ENCODE measurements at places on chromosomes 5 and 9.

DNA sequence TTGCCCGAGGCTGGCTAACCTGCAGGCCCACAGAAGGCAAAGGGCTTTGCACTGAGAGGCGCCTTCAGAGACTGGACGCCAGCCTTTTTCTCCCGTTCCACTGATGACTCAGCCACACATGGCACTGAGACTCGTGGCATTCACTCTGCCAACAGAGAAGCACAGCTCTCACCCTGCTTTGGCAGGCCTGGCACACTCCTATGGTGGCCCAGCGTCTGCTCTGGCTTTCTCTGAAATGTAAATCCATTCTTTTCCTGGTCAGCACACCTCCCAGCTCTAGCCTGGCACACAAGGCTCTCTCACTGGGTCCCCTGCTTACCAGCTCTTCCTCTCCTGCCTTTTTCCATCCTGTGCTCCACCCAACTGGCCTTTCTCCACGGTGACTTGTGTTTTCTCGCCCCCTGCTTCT, 5.9 kb upstream of the MELK start:
- no peak for DNase-seq

DNA sequence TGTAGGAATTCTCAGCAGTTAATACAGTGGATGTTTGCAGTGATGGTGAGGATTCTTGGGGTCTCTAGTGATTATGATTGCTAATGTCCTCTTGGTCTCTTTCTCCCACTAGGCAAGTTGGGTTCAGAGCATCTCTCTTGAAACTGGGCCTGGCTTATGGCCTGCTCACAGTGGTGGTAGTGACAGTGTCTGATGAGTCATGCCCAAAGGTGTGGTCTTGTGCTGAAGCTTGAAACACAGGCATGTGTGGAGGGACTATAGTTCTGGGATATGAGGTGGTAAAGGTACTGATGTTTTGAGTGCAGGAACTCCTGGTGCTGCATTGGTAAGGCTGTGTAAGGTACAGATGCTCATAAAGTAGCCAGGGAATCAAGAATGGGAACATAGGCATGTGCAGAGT, 231.1 kb downstream of the FAM170A start:
- DNase-seq = no peak

DNA sequence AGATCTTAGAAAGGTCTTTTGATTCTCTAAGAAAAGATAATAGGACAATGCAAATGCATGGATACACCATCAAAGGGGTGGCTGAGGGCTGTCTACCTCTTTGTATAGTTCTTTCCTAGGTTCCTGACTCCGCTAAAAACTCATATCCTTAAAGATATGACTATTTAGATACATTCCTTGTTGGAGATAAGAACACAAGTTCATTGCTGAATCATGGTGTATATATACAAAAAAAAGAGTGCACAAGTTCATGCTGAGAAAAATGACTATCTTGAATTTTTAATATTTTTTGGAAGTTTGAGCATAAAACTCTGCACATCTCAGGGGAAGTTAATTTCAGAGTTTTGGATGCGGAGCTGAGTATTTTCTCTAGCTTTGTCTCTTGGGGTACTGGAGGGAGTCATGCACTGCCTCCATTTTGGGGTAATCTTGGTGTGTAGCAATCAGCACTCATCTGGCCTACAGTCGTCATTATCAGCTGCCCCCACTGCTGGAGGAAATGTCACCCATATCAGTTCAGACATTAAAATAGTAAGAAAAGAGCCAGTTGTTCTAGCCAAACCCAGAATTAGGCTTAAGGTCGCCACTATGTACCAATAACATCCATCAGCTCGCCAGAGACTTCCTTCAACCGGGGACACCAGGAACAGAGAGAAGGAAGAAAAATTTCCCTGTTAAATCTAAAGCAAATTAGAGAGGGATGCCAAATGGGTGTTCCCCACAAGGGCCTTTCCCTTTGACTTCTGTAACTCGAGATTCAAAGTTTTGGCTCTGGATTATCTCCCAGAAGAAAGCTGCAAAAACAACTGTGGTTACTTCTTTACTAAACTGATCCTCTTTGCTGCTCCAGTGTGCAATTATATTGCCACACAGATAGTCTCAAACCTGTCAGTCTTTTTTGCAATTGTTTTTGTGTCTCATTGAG, 49.0 kb downstream of the PTTG1 start:
- no peak for DNase-seq

DNA sequence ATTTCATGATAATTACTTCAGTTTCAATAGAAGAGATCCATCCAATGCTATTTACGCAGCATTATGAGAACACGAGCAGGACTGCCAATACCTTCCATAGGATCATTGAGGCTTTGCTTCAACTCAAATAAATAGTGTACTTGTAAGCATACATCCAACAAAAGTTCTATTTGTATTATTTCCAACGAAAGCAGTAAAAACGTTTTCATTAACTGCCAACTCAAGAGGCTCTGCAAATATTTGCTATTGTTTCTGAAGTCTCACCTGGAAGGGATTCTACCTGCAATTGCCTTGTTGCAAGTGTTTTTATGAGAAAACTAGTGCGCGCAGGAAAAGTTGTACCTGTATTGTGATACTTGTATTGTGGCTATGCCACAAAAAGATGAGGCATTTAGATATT, 11.0 kb upstream of the GNPDA1 start:
- no peak for DNase-seq

DNA sequence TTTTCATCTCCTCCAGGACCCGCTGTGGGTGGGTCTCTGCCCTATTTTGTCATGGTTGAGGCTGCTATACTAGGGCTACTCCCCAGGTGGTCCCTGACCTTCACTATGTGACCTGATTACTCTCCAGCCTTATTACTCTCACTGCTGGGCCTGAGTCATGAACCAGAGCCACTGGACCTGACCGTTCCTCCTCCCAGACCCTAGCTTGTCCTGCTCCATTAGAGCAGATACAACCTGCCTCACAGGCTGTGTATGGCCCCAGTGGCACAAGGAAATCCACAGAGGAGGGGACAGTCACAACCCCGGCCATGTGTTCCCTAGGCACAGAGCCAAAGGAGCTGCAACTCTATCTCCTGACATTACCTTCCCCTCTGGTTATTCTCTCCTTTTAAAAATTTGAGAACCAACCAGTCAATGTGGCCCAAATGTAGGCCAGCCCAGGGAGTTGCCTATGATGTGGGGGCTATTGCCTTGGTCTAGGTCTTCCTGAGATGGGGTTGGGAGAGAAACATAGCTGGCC, 96.0 kb upstream of the FSTL4 start:
- no peak for DNase-seq

DNA sequence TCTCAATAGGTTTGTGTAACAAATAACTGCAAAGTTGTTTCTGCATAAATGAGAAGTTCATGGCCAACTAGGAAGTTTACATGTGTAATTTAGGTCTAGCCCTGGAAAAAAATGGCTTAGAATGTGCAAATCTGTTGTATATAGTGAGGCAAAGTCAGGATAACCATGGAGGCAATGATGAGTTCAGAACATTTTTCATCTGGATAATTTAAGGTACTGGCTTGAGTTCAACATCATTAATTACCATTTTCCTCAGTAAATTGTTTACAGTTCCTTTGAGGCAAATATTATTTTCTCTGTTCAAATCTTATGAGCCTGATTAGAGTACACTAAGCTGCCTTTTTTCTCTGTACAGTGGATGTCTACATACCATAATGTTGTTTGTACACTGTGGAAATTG, 1259.0 kb upstream of the NUDT12 start:
- no peak for DNase-seq

Measured in activated CD4-positive, alpha-beta T cell treated with anti-CD3 and anti-CD28 coated beads, Interleukin-2, amount 50 U/mL, for 16 hours (primary cell).